GM23338 (cell line): ENCODE measurements at places on chromosomes 12 and 14. TPM values are rescaled to one million over a fixed set of nuclear protein-coding genes. Genes with fewer than 3 reads are reported as not detected.

TMTC2 gene
- 6.5 and 7.8 TPM in 2 replicates for total RNA-seq

- peak; percentile 21 for DNase-seq
Observed at GRCh38 chr12:20629414-20630156, 65.5 kb upstream of the SLCO1C1 start.

DNA sequence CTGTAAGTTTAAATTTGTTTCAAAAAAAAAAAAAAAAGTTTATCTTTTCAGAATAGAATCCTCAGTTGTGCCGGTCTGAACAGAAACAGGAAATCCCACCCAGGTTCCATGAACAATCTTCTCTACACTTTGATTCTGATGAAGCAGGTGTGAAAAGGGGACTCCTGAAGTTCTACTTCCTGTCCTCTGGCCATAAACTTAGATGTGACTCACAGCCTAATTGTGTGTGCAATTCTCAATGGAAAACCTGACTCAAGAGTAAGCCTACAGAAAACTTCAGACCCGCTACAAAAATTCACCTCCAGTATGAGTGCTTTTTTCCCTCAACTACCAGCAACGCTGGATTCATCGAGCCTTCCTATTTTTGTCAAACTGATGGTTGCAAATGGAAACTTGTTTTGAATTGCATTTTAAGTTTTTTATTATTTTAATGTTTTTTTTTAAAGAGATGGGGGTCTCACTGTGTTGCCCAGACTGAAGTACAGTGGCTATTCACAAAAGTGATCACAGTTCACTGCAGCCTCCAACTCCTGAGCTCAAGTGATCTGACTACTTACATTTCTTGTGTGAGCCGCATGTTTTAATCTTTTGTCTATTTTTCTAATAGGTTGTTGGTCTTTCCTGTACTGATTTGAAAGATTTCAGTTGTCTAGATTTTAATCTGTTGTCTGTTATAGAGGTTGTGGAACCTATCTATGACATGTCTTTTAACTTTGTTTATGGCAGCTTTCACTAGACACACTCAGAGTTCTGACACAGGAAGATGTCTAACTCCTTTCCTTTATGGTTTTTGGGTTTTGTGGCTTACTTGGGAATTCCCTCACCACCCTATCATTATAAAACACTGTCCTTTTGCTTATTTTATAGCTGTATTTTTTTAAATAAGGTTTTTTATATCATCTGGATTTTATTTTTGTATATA lies 37.6 kb downstream of the ATG14 start:
- no peak for DNase-seq

DNA sequence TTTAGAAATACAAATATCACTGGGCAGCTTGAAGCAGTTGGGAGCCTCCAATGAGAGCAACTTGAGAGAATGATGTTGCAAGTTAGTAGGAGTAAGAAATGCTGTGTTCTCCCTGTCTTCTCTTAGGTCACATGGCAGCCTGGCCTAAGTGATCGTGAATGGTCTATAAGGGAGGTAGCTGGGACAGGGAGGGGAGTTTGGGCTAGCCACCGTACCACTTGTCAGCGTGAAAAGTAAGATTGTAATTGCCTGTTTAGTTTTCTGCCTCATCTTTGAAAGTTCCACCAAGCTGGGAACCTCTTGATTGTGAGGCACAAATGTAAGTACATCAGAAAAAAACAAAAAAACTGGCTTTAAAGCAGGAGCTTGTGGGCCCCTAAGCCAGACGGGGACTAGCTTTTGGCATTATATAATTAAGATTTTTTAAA lies 36.4 kb downstream of the MDM2 start:
- no peak for DNase-seq

- no peak for DNase-seq
Observed at GRCh38 chr14:69066396-69067171, 86.3 kb downstream of the DCAF5 start.
